EH (cell line): ENCODE measurements at places on chromosomes 12 and 14.
A peak's percentile ranks its signal among the peaks of the same experiment; 100 is the strongest.

- DNase-seq = no peak
Observed at GRCh38 chr14:25431211-25432076, 381.5 kb upstream of the STXBP6 start.

DNA sequence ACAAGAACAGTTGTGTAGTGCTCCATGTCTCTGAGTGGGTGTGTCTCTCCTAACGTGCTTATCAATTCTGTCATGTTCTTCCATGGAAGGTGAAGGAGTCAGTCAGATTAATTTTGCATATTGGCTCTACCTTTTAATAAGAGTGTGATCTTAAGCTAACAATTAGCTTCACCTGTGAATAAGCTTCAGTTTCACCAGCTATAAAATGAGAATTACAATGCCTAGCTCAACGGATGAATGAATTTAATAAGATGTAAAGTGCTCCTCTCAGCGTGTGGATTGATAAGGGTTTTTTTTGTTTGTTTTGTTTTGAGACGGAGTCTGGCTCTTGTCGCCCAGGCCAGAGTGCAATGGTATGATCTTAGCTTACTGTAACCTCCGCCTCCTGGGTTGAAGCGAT lies 32.7 kb downstream of the CCDC175 start:
- DNase-seq = no peak

DNA sequence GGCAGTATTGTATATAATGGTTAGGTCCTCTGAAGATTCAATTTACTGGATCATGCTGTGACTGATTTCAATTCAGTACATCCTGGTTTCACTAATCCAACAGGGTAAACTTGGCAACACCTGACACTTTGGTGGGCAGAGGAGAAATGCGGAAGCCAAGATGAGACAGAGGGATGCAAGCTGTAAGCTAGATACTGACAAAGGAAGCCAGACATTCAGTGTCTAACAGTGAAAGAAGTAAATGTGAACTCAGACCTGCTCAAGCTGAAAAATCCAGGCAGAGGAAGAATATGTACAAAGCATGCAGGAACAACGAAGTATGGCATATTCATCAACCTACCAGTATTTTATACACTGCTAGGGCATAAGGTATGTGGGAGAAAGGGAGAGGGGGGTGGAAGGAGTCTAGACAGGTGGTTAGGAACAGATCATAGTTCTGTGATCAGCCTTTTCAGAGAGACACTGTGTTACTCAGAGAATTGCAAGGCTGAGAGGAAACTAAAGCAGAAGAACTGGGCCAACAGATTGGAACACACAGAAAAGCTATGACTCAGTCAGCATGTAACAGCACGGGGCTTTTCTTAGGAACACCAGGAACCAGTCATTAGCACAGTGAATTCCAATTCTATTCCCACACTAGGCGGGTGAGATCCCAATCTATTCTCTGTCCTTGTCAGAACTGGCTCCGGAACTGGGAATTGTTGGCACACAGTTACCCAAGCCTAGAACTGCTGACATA lies 40.3 kb downstream of the NELL2 start:
- no peak for DNase-seq

DNA sequence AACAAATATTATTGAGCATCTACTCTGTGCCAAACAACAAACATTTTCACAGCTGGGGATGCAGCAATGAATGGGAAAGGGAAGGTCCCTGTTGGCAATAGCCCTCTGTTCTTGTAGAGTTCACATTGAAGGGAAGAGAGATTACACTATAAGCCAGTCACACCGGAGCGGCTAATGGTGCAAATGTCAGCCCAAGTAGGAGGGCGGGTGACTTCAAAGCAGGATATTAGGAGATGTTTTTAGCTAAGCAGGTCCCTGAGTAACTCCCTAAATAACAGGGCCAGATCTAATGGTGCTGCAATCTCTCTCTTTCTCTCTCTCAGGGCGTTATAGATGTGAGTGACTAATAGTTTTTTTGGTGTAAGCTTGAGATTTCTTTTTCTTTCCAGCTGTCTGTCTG lies 30.7 kb downstream of the FLVCR2 start:
- DNase-seq = no peak

- DNase-seq = no peak
Observed at GRCh38 chr14:71702786-71703185, 229.4 kb upstream of the RGS6 start.

DNA sequence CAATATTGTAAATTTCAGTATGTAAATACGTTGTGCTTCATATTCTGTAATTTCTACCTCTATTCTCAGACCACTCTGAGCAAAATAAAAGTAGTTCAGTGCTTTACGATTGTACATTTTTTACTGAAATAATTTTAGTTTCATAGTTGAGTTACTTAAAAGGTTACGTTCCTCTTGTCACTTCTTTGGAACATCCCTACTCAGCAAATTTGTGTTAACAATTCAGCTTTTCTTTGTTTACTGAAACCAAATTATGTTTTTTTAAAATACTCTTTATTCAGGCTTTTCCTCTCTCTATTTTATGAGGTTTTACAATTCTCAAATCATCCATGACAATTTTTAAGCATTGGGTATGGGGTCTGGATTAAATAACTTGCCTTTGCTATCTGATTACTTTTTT lies 25.8 kb downstream of the CPSF6 start:
- no peak for DNase-seq

GRCh38 chr14:72818998-72819397 lies 74.9 kb downstream of the DPF3 start:
- no peak for DNase-seq

- peak; percentile 79 for DNase-seq
Observed at GRCh38 chr12:50174971-50175715, 8.0 kb upstream of the CERS5 start.

GRCh38 chr12:62732861-62733427 lies 202.0 kb downstream of the PPM1H start:
- DNase-seq = peak; percentile 82
